ENCODE measurements at places on chromosomes 6 and 20. TPM values are rescaled to one million over a fixed set of nuclear protein-coding genes. Genes with fewer than 3 reads are reported as not detected.

Gene FAM209B
- polyA plus RNA-seq, result 0.37 TPM

Gene BFSP1
- 4.4 TPM for polyA plus RNA-seq

- DNase-seq, result peak; percentile 46
These were observed 6.6 kb upstream of the BTNL2 start for GRCh38 chr6:32413427-32414047.

DNA sequence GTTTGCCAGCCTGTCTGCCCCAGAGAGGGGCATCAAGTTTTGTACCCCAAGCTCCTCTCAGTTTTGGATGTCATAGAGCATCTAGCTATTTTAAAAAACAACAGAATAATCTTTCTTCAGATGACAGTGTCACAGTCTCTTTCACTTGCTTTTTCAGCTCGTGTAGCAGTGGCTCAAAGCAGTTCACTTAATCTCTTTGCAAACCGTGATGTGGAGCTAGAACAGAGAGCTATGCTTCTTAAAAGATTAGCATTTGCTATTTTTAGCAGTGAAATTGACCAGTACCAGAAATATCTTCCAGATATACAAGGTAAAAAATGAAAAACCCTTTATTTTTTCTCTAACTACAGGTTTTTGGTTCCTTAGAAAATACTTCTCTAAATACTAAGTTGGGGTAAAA, 37.3 kb downstream of the PGM3 start:
- no peak for DNase-seq

DNA sequence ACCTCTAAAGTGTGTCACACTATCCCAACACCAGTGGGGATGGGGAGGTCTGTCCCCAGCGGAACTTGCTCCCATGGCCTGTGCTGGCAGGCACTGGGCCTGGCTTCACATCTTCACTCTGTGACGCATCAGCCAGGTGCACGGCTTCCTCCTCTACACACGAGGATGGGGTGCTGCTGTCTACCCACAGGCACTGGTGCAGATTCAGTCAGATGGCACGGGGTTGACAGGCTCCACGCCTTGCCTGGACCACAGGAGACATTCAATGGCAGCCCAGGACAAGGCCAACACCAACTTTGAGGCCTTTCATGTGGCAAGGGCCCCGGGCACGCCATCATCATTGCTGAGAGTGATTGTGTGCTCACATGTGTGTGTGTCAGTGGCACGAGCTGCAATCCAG, 92.4 kb downstream of the TMEM242 start:
- no peak for DNase-seq

DNA sequence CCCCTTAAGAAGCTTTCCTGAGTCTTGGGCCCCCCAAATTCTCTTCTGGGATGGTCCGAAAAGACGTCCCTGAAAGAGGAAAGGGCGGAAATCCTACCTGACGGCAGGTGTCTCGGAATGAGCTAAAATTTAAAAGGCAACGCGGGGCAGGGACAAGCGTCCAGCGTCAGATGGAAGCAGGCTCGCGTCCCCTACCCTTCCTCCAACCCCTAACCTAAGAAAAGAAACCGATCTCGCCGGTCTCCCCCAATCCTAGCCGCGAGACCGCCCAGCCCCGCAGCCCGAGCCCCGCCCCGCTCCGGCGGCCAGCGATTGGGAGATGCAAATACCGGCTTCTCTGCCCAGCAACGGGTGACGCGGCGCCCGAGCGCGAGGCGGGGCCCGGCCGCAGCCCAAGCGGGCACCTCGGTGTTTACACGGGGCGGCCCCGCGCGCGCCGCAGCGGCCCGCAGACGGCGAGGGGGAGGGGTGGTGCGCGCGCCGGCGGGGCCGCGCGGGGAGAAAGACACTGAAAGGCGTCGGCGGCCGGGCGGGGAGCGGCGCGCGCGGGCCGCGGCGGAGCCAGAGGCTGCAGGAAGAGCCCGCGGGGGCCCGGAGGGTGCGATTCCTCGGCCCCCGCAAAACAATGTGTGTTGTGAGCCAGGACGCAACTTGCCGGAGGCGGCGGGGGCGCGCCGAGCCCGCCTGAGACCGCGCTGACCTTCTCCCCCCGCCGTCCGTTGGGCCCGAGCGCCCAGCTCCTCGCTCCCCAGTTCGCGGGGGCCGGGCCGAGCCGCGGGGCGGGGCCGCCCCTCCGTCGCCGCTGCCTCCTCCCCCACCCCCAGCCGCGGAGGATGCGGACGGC, at the start of gene SOX12:
Gene SOX12, plus strand, starts transcription at position 508 of the 844 bp plus-strand sequence. CDS start 373 bp downstream, outside the sequence.
- DNase-seq, result peak; percentile 93

Gene MUC22
- polyA plus RNA-seq, result not detected

Gene PPIL6
- polyA plus RNA-seq, result 16.7 TPM

GRCh38 chr20:57317789-57318371, 11.7 kb upstream of the SPO11 start:
- DNase-seq, result no peak

DNA sequence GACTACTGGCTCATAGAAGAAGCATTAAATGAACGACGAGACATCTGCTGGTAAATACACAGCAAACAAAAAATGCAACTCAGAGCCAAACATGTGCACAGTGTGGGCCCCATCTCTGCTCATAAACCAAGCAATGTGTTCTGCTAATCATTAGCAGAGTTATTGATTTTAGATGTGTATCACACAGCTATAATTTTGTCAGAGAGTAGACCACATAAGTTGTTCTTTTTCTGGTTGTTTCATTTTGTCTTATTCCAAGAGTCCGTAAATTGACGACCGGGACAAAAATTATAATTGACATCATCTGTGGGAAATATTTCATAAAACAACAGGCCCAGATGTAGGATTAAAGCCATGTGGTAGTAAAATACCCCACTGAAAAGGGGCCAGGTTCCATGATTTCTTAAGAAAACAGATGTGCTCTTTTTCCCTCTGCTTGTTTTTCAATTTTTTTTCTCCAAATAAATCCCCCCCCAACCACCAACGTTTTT, 423.6 kb downstream of the HAO1 start:
- DNase-seq, result no peak

DNA sequence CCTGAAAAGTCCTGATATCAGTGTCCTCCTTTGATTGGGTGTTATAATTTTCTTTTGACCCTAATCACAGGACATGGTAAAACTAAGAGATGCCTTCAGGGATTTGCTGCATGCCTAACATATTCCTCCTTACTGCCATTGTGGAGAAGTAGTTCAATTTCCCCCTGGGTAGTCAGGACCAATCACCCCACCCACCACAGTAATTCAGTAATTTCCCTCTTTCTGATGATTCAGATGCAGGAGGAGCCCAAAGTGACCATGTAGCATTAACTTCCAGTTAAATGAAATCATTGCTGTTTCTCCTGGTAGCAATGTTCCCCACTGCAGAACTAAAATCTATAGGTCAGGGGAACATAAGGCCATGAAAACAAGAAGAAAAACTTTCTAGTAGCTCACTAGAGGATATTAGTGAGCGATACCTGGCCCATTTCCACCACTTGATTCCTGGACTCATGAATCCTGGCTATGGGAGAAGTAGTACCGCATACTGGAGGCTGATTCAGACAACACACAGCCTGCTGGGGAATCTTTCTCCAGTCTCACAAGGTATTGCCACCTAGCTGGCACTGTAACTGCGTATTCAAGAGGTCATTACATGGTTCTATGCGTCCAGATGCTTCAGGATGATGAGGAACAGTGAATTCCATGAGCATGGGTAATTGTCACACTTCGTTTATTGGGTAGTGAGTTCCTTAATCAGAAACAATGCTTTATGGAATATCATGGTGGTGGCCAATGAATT, 561.2 kb downstream of the HAO1 start:
- no peak for DNase-seq

- DNase-seq, result no peak
These were observed 748.9 kb upstream of the ADGRB3 start for GRCh38 chr6:67886036-67886707.

DNA sequence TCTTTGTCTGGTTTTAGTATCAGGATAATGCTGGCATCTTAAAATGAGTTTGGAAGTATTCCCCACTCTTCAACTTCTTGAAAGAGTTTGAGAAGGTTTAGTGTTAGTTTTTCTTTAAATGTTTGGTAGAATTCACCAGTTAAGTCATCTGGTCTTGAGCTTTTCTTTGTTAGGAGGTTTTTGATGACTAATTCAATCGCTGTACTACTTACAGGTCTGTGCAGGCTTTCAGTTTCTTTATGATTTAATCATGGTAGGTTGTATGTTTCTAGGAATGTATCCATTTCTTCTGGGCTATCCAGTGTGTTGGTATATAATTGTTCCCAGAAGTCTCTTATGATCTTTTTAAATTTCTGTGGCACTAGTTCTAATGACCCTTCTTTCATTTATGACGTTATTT, 215.5 kb downstream of the LRFN2 start:
- no peak for DNase-seq

- no peak for DNase-seq
These were observed 431.4 kb upstream of the RUNX2 start for GRCh38 chr6:44896701-44897100.

Gene SAPCD1
- polyA plus RNA-seq, result 10.0 TPM

GRCh38 chr6:169579407-169580111, 122.3 kb downstream of the WDR27 start:
- no peak for DNase-seq

Gene NKX2-2
- not detected for polyA plus RNA-seq

DNA sequence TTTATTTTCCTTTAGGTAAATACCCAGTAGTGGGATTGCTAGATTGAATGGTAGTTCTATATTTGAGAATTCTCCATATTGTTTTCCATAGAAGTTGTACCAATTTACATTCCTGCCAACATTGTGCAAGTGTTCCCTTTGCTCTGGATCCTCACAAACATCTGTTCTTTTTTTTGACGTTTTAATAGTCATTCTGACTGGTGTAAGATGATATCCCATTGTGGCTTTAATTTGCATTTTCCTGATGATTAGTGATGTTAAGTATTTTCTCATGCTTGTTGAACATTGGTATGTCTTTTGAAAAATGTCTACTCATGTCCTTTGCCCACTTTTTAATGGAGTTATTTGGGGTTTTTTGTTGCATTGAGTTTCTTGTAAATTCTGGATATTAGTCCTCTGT, 85.6 kb downstream of the UBE3D start:
- DNase-seq, result no peak

DNA sequence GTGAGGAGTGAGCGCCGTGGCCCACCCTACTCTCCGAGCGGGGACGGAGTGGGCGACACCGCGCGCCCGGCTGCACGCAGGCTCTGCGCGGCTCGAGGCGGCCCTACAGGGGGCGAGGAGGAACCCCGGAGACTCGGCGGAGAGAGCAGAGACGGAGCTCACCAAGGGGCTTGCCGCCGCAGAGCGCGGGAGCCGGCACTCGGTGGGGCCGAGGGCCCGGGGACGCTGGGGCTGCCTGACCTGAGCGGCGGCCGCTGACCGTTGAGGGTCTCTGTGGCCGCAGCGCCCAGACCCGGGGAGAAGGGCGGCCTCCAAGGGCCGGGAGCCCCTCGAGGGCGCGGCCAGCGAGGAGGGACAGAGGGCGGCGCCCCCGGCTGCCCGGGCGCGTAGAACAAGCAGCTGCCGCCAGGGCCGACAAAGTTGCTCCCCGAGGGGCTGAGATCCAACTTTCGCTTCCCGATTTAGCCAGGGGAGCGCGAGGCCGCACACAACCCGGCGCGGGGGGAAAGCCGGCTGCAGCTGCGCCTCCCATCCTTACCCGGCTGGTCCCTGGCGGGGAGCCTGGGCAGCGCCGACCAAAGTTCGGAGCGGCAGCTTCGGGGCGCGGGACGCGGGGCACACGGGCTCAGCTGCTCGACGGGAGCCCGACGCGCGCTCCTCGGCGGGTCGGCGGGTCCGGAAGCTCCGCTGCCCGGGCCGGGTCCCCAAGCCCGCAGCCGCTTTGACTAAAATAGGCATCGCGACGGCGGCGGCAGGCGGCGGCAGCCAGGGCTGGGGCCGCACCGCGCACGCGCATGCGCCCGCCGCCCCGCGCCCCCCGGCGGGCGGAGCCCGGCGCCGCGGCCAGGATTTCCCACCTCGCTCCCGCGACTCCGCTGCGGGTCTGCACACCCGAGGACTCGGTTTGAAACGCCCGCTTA, 43.1 kb downstream of the POPDC3 start:
- DNase-seq, result no peak

Gene HLA-DMA
- 24.6 TPM for polyA plus RNA-seq

DNA sequence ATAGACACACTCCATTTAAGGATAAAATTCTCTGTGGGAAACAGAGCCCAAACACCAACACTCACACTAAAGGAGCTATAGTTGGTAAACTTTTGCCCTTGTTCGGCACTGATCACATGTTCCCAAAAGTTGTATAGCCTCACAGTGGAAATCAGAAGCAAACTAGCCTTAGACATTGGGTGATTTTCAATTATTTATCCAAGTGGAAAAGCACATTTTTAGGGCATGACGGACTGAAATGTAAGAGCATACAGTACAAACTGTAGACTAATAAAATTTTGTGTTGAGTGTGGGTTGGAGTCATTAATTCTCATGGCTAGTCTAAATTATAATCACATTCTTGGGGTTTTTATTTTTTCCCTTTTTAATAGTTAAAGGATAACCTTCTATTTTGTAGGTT, 202.4 kb downstream of the MOXD1 start:
- no peak for DNase-seq

DNA sequence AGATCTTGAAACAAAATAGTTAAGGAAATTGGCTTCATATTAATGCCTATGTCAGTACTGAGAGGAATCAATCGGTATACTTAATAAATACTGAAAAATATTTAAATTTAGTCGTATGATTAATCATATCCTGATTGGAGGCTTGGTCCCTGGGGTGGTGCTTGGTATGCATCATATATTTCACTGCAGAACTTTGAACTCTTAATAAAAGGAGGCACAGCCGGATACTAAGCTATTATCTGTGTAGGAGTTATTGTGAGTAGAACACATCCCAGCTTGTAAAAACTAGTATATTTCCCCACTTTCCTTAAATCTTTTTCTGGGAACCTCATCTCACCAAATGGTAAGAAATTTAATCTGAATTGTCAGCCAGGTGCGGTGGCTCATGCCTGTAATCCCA, 42.4 kb upstream of the SCAF8 start:
- DNase-seq, result no peak

Gene SLC52A3
- polyA plus RNA-seq, result 4.0 TPM

DNA sequence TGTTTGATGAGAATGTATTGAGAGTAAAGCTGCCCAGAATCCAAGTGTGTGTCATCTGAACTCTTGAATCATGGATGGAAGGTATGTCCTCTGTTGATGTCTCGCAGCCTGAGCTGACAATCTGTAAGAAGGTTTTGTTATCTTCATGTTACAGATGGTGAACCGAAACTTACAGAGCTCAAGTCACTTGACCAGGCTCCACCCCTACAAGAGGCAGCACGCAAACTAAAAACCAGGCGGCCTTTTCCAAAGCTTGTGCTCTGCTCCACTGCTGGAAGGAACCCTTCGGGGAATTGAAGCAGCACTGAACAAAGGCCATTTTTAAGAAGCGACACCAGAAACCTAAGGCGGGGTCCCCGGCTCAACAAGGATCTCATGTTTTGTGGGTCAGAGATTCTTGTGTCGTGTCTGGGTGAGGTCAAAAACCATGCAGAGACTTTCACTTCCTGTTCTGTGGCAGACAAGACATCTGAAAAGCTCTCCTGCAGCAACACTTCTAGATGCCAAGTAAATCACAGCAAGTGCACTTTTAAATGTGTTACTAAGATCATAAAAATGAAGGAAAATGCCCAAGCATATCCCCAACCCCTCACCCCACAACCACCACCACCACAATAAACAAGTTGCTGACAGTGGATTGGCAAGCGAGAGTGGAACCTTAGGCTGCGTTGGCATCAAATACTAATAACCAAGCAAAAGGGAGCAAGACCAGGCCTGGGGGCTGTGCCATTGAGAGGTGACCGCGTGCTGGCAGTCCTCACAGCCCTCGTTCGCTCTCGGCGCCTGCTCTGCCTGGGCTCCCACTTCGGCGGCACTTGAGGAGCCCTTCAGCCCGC, 27.3 kb downstream of the NQO2 start:
- DNase-seq, result no peak

- DNase-seq, result no peak
These were observed 121.7 kb downstream of the UTRN start for GRCh38 chr6:144406796-144407195.
